Aorta (tissue), 5 donors: ENCODE measurements at places on chromosomes 3 and 15.
A peak's percentile ranks its signal among the peaks of the same experiment; 100 is the strongest.

GRCh38 chr15:92651877-92652575 lies 3.5 kb downstream of the FAM174B start:
- DNase-seq = no peak

GRCh38 chr15:81475471-81475870 lies 101.5 kb upstream of the TMC3 start:
- no peak for DNase-seq

DNA sequence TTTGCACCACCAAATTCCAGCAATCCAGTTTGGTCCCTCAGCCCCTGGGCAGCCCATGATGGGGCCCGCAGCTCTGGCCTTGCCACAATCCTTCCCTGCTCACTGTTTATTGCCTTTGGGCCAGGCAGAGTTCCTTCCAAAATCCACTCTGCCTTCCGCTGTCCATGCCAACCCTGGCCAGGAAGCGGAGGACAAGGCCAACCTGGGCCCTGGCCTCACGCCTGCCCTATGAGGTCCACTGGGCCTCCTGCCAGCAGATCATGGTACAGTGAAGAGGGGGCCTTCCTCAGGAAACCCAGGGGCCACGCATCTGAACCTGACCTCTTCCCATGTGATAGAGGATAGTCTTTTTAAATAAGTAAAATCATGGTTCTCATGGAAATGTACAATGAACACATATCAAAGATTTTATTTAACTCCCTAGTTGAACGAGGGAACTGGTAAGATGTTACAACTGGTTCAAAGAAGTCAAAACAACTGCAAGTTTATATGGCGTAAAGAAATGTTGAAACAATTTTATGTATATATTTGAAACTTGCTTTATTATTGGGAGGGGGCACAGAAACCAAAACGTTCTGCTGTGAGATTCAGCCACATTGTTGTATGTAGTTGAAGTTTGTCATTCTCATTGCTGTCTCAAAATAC lies 95.8 kb upstream of the TNFAIP8L3 start:
- DNase-seq = peak; percentile 82

GRCh38 chr3:12159227-12159601 lies 502 bp upstream of the TIMP4 start:
- DNase-seq = no peak

GRCh38 chr3:157117875-157118654 lies 41.9 kb downstream of the CCNL1 start:
- no peak for DNase-seq

GRCh38 chr3:194003114-194004057 lies 132.6 kb upstream of the HES1 start:
- peak; percentile 96 for DNase-seq

DNA sequence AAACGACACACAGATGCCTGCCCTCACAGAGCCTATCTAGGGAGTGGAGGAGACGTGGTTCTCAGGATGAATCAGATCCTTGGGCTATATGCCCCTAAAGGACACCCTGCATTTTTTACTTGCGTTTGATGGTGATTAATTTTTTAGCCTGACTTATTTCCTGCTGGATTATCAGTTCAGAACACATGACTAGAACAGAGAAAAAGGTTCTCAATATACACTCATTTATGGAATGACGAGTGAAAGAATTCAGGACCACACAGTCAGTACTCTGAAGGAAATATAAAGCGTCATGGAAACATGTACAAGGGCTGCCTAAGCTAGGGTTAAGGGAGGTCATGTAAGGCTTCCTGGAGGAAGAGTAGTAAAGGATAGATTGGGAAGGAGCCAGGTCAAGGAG lies 121.8 kb downstream of the SSR3 start:
- no peak for DNase-seq

DNA sequence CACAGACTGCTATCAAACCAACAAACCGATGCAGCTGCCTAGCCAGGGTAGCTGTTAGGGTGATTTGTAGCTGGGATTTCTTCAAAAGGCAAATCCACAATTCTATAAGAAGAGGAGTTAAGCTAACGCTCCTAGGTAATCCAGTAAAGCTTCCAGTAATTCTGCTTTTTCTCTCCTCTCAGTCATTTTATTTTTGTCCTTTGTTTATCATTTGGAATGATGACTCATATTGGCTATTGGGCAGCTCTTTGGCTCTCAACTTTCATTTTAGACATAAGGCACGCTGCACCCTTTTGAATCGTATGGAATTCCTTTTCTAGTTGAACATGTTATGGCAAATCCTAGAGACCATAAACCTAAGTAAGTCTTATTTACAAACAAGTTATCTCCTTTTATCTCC lies 53.2 kb upstream of the PPARG start:
- DNase-seq = no peak

GRCh38 chr3:156811089-156811862 lies 14.9 kb upstream of the LEKR1 start:
- DNase-seq = no peak

GRCh38 chr15:78923015-78923414 lies 21.8 kb downstream of the CTSH start:
- DNase-seq = no peak

DNA sequence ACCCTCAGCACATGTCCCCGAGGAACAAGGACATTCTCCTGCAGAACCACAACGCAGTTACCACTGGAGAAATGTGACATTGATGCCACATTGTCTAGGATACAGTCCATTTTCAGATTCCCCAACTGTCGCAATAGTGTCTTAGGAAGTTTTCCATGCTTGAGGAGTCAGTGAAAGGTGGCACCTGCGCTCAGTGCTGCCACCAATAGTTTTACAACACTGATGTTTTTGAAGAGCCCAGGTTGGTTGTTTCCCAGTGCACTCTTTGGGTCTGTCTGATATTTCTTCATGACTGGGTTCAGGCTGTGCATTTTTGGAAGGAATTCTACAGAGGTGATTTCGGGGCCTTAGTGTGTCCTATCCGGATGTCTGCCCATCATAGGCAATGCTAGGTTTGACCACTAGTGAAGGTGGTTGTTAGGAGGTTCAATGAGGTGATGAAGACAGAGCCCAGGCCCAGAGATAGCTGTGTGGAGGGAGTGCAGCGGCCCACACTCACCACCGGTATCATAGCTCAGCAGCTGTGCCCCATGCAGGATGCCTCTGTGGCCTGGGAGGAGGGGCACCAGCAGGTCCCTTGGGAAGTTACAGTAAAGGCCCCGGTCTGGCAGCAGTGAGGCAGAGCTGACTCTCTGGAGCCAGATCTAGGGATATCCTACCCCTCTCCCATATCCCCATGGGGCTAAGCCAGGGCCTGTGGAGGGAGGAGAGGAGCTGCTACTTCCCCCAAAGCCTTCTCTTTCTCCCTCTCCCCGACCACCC lies 96.6 kb downstream of the DNAJB8 start:
- no peak for DNase-seq

DNA sequence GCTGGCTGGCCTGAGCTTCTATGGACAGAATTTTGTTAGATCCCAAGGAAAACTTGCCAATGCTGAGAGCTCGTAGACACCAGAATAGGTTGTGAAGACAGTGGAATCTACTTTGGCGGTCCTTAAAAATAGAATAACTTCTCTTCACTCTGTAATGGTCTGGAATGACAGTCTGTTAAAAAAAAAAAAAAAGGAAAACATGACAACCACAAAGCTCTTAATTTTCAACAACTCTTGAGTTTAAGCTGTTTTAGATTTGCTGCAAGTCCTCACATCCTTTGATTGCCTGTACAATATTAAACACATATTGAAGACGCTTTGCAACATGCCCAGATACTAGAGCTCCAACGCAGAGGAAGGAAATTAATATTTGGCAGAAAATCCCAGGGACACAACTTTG lies 122.8 kb upstream of the GALNT15 start:
- DNase-seq = no peak

- no peak for DNase-seq
Measured at GRCh38 chr3:30770387-30770786, 124.1 kb downstream of the GADL1 start.

GRCh38 chr3:102485701-102486100 lies 50.9 kb downstream of the ZPLD1 start:
- DNase-seq = no peak

DNA sequence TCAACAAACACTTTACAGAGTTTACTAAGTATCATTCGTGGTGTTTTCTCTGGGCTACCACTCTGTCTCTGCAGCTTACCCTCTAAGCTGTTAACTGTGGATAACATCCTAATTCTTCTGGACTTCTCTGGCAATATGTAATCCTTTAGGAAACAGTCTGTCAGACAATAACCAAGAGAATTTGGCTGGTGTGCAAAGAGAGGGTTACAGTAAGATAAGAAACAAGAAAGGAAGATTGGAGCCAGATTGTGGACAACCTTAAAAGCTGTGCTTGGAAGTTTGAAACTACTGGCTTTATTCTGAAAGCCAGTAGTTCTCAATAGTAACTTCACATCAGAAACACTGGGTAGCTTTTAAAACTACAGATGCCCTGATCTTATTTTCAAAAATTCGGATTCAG lies 778 bp downstream of the ARL6 start:
- DNase-seq = no peak

- no peak for DNase-seq
Measured at GRCh38 chr3:14235912-14236295, 57.3 kb downstream of the LSM3 start.

DNA sequence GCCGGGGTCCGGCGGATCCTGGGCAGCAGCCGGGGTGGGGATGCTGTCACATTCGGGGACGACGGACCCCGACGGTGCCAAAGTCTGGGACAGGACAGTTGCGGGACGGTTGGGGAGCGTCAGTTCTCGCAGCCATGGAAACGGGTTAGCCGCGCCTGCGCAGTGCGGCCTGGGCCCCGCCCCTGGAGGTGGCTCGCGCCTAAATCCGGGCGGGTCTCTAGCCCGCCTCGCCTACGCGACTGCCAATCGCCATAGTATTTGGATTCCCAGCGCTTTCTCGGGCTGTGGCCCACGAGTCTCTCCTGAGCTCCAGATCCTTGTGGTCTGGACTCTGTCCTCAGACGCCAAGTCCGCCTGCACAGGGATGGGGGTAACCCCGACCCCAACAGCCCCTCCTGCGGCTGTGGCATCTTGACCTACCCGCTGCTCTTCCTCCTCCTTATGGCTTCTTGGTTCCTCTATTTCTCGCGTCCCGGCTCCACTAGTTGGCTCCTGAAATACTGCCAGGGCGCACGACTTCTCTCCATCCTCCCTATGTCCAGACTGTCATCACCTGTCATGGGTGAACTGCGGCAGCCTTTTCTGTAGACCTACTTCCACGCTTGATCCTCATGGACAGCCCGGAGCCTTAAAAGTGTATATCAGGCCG lies at the start of gene ZMYND10:
Gene ZMYND10 (minus strand): TSS at position 147 of the 649 bp plus-strand sequence. CDS start 153 bp downstream, outside the sequence.
- DNase-seq = peak; percentile 84

- no peak for DNase-seq
Measured at GRCh38 chr3:8650583-8651416, 6.2 kb upstream of the SSUH2 start.

DNA sequence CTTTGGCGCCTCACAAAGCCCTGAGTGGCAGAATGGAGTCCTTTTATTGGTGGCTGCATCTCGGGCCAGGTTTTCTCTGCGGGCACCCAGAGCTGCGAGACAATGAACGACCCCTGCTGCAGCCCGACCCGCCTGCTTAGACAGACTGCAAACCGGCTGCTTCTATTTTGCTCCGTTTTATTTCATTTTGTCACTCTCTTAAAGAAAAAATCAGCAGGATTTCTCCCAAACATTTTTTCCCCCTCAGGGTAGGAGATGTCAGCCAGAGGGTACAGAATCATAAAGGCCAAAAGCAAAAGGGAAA lies 64.8 kb downstream of the OXNAD1 start:
- DNase-seq = no peak

DNA sequence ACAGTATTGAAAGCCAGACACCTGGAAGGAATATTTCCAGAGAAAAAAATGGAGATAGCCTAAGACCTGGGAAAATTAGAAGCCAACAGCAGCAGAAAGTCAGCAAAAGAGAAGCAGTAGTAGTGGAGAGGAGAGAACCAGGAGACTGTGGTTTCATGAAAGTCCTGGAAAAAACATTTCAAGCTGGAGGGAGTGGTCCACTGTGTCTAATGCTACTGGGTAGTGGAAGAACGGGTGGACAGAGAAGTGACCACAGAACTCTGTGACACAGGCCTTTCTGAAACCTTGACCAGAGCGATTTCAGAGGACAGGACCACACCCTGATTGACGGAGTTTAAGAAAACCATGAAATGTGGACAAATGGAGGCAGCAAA lies 15.3 kb upstream of the SH3BP5 start:
- no peak for DNase-seq

GRCh38 chr3:22121068-22121701 lies 370.2 kb upstream of the ZNF385D start:
- no peak for DNase-seq

GRCh38 chr3:147514366-147515160 lies 105.4 kb downstream of the ZIC1 start:
- DNase-seq = no peak

- DNase-seq = no peak
Measured at GRCh38 chr15:75861750-75862402, 18.6 kb downstream of the UBE2Q2 start.

GRCh38 chr3:114078126-114078525 lies 21.6 kb downstream of the QTRT2 start:
- DNase-seq = no peak

DNA sequence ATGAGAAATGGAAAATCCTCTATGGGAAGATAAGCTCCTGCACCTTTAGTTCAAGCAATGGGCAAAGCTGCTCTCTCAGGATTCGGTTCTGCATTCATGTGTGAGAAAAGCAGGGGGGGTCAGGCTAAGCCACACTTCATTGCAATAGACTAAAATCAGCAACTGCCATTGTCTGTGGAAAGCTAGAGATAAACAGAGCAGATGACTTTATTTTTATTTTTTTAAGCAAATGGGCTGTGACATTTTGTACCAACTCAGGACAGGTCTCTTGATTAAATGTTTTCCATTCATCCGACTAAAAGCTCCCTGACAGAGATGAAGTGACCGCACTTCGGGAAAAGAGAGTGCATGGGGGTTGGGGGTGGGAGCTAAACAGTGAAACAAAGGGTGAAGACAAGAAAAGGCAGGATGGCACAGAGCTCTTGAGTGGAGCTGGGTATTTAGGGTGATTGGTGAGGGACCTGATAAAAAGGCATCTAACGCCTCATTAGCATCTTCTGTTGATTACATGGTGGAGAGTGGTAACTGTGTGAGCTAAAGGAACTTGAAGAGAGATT lies 987.4 kb downstream of the TUSC7 start:
- DNase-seq = no peak

GRCh38 chr3:48151058-48151806 lies 37.0 kb downstream of the CDC25A start:
- DNase-seq = peak; percentile 91

DNA sequence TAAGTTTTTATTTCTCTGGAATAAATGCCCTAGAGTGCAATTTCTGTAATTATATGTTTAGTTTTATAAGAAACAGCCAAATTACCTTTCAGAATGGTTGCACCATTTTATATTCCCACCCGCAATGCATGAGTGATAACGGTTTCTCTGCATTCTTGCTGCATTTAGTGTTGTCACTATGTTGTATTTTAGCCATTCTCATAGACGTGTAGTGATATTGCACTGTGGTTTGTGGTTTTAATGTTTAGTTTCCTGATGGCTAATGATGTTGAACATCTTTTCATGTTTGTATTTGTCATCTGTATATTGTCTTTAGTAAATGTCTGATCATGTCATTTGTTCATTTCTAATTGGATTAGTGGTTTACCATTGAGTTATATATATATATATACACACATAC lies 73.0 kb upstream of the GOLIM4 start:
- DNase-seq = no peak
